ENCODE measurements at places on chromosomes 12 and 14.

DNA sequence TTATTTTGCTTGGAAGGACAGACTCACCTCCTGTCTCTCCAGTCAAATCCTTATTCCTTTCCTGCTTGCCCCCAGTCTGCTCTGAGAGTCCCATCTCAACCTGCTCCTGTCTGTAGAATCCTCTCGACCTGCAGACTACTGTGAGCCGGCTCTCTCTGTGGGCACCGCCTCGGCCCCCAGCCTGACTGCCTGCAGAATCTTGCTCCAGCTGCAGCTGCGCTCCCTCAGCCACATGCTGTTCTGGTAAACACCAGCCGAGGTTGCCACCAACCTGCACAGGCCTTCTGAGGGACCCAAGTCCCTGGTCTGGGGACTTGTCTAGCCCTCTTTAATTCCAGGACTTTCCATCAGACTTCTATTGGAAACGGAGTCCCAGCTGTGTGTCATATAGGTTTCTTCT, 44.8 kb upstream of the PRMT8 start:
- DNase-seq: no peak

- DNase-seq: no peak
Measured at GRCh38 chr12:31651893-31652521, 7.5 kb upstream of the ETFBKMT start.

- DNase-seq: no peak
Measured at GRCh38 chr14:75010472-75011093, 7.9 kb downstream of the EIF2B2 start.

DNA sequence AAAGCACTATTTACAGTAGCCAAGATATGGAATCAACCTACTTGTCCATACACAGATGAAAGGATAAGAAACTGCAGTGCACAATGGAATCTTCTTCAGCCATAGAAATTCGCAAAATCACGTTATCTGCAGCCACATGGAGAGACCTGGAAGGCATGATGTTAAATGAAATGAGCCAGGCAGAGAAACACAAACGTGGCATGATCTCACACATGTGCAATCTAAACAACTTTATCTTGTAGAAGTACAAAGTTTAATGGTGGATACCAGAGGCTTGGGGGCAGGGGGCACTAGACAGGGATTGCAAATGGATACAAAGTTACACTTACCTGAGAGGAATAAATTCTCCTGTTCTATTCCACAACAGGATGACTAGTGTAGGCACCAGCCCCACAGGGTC, 24.1 kb downstream of the ASCL4 start:
- DNase-seq: no peak

DNA sequence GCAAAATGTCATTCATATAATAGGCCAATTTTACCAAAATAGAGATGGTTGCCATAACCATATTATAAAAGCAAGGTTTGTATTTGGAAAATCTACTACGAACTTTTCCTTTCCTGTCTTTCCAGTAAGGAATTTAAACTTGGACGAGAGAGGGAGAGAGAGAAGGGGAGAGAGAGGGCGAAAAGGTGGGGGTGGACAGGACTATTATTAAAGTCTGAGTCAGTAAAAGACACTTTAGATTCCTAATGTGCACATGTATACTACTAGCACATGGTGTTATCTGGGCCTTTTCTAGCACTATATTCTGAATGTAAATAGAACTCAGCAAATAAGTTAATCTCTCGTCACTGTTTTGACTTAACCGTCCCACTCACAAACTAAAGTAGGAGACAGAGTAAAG, 30.4 kb upstream of the FBLN5 start:
- no peak for DNase-seq

GRCh38 chr14:78690836-78691235, 520.7 kb downstream of the NRXN3 start:
- no peak for DNase-seq

DNA sequence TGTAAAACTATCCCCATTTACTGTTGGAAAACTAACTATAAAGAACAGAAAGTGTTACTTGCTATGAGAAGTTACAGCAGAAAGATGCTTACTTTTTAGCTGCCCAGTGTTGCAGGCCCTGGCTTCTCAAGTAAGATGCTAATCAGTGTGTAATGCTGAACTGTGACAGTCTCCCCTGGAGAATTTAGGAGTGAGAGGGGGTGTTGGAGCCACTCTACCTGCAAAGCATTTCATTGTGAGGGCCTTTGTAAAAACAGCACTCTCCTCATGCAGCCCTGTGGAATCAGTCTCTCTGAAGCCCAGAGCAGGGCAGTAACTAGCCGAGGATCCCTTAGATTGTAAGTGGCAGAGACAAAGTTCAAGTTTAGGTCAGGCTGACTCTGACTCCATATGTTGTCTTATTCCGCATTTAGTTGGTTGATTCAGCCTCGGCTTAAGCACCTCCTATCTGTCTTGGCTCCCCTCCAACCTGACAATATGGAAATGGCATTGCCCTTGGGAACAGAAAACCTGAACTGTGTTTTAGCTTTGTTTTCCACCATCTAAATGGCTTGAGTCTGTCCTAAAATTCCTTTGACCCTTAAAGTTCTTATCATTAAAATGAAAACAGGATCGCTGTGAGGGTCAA, 141.3 kb downstream of the PRKCH start:
- no peak for DNase-seq

- DNase-seq: no peak
Measured at GRCh38 chr12:98221243-98221808, 294.1 kb upstream of the TMPO start.

GRCh38 chr12:123513805-123514204, 19.7 kb downstream of the RILPL1 start:
- DNase-seq: no peak

DNA sequence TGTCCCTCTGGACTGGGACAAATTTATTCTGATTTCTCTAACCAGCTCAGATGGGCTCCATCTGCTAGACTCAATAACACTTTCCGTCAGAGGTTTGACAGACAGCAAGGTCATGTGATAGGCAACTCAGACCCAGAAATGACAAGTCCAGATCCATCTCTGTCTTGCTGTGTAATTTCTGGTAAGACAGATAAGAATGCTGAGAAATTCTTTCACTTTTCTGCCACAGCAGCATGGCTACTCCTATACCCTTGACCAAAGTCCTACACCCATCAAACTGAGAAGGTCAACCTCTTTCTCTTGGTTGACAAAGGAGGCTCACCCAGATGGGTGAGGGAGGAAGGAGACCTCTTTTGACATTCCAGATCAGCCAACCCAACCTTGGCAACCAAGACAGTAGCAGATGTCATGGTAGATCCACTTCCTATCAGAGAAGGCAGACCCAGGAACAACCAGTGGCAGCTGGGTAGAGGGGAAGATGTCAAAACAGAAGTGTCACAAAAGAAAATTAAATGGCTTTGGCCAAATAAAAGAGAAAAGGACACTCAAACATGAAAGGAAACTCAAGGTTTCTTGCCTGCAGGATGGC, 36.9 kb upstream of the PRKAB1 start:
- DNase-seq: no peak

DNA sequence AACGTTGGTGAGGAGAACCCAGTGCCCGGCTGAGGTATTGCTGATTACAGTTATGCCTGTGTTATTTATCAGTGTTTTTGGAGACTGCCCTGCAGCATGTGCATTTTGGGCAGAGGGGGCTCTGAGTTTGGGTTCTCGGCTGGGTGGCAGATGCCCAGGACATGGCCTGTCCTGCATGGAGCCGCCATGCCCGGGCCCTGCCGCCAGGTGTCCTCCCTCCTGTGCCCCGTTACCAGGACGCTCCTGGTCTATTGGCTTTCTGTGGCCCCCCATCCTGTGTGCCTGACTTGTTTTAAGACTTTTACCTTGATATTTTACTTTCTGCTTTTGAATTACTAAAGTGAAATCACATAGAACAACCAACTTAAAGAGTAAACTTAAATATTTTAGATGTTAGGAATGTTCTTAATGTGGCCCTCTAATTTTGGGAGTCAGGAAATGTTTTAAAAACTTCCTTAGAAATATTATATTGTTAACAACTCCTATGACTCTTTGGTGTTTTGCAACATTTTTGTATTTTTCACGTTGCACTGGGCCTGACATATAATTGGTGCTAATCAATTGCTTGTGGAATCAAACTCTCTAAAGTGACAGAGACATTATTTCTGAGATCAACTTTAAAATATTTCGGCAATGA, 51.8 kb downstream of the PRIMA1 start:
- DNase-seq: no peak

- no peak for DNase-seq
Measured at GRCh38 chr12:109140560-109140959, 24.2 kb downstream of the ACACB start.

DNA sequence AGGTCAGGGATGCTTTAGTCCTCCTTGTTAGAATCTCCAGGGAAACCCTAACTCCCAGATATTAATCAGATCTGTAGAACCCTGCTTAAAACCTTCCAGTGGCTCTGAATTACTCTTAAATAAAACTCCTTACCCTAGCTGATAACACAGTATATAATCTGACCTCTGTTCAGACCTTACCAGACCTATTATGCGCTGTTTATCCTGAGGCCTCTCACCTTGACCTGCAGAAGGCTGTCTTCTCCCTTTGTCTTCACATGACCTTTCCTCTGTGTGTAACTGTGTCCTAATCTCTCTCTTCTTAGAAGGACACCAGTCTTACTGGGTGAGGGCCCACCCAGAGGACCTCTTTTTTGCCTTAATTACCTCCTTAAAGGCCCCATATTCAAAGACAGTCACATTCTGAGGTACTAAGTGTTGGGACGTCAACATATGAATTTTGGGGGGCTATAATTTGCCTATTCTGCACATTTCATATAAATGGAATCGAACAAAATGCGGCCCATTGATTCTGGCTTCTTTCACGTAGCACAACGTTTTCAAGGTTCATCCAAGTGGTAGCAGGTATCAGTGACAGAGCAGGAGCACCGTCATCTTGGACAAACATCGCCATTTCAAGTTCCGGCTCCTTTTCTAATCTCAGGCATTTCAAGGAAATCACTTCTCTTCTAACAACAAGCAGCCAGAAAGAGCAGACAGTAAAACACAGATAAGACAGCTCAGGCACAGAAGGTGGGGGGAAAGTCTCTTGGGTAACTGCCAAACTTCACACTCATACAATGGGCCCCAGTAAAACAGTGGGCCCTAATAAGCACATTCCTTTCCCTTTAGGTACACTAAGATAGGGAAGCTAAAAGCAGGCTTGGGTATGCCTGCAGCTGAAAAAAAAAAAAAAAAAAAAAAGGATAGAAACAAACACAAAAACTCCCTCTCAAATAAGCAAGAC, 200.2 kb upstream of the NUDT4 start:
- no peak for DNase-seq

DNA sequence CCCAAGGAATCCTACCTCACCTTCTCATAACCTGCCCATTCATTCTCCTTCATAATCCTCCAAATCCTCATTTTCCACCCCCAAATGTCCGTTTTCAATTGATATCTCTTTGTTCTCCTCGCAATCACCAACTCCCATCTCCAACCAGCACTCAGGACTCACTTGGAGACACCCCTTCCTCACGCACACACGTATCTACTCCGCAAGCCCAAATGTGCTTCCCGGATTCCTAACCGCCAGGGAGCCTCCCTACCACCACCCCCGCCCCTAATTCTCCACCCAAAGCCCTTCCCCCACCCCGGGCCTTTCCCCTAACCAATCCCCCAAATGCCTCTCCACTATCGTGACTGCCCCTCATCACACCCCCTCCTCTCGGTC, 304 bp downstream of the KCTD10 start:
- no peak for DNase-seq

- DNase-seq: no peak
Measured at GRCh38 chr12:85280165-85280983, at the start of gene ALX1. TSS of gene ALX1 (plus strand) at chr12:85280220. CDS start at chr12:85280262, 42 bp downstream.

DNA sequence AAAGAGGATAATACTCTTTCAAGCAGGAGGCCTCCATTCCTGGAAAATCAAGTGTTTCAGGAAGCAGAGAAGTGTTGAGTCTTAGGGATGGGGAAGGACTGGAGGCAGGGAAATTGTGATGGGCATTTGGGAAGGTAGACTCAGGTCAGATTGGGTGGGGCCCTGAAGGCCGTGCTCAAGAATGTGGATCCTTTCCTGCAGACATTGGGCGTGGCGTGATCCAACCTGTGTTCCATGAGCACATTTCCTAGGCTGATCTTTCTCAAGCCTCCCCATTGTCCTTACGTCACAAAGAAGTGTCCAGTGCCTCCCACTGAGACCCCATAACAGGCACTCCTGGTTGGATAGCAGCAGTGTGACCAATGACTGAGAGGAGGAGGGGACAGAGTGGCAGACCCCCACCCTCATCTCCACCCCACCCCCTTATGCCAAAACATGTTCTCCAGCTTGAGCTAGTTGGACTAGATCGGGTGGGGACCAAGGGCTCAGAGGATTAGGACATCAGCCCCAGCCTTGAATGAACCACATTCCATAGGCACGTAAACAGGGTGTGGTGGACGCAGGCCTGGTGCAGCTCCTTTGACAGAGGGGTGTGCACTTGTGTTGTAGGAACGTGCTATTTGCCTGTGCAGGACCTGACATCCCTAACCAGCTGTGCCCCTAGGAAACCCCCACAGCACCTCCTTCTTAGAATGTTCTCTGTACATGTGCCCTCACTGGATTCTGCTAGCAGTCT, 76.8 kb downstream of the TTC9 start:
- no peak for DNase-seq

DNA sequence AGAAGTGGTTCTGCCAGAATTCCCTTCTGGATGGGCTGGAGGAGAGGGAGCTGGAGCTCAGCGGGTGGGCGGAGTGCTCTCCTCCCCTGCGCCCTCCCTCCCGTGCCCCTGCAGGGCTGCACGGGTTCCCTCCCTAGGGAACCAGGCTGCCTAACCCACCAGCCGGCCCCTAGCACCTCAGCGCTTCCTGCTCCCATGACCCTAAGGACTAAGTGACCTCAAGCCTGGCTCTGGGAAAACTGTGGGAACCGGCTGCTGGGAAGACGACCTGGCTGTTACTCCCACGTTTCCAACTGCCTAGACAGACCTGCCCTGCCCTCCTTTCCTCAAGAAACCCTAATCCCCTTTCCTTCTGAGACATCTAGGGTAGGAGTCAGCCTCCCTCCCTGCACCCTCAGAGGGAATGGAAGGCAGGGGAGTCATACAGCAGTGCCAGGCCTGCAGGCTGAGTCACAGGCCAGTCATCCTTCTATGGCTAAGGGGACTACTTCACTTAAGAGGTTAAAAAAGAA, 31.5 kb downstream of the SLC6A12 start:
- DNase-seq: no peak

DNA sequence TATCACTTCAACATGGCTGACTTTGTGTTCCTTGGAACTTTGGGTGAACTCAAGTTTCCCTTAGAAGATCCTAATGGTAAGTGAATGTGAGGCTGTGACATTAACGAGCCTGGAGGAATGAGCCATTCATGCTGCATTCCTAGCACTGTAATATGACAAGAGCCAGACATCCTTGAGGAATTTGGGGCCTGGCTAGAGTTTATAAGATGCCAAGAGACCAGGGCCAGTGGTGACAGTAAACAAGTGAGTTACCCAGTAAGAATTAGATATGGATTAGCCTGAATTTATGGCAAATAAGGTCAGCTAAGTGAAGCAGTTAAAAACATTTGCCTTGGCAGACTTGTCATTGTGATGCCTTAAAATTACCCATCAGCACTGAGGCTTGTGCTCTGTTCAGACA, 232.4 kb downstream of the AKAP6 start:
- no peak for DNase-seq

DNA sequence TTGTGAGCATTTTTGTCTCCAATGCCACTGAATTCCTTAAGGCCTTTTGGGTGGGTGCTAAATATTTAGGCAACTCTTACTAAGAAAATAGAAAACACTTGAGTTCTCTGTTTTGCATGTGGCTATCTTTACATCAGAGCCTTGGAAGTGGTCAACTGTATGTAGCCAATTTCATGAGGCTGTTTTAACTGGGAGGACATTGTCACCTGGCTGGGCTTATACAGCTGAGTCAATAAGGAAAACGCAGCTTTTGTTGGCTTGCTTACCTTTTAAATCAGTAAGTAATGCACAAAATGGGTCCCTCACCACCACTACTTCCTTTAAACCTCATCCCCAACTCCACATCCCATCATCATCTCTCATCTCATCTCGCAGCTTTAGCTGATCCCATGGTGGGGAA, 194.3 kb downstream of the RGS6 start:
- DNase-seq: no peak
